ENCODE measurements at places on chromosomes 7 and 10.
A peak's percentile ranks its signal among the peaks of the same experiment; 100 is the strongest.

DNA sequence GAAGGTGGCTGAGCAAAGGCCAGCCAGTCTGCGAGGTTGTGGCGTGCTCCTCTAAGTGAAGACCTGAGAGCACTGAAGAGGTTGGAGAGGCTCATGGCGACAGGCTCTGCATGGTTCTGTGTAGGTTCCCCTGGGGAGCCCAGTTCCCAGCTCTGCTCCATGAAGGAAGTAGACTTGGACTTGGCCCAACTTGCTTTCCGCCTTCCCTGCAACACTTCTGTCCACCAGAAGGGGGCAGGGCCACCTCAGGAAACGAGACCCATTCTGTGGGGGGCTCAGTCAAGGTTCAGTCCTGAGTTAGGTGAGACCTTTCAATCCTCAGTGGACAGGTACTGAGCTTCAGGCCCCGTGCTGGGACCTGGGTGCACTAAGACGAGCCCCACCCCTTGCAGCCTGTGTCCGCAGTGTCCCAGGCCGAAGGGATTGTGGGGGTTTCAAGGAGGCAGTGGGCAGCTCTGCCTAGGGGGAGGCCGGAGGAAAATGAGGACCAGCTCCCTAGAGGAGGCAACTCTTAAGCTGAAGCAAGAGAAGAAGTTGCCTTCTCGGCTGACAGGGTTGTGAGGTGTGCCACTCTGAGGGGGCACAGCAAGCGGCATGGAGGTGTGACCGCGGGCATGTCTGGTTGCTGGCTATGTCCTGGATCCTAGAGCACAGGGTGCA is 15.0 kb upstream of the PCBD1 start:
- peak; percentile 35 for DNase-seq

DNA sequence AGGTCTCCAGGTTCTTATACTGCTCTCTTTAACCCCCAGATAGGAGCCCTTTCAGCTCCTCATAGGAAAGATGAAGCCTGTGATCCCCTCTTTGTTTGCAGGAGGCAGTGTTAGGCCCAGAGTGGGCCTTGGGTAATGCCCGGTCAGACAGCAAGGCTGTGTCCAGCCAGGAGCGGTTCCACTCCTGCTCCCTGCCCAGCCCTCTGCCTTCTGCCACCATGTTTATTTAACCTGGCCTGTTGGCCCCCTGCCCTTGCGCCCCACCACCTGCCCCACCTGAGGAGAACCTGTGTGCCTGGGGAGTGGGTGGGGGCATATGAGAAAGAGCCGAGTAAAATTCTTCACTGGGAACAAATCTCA is 24.3 kb downstream of the CDH23 start:
- no peak for DNase-seq

DNA sequence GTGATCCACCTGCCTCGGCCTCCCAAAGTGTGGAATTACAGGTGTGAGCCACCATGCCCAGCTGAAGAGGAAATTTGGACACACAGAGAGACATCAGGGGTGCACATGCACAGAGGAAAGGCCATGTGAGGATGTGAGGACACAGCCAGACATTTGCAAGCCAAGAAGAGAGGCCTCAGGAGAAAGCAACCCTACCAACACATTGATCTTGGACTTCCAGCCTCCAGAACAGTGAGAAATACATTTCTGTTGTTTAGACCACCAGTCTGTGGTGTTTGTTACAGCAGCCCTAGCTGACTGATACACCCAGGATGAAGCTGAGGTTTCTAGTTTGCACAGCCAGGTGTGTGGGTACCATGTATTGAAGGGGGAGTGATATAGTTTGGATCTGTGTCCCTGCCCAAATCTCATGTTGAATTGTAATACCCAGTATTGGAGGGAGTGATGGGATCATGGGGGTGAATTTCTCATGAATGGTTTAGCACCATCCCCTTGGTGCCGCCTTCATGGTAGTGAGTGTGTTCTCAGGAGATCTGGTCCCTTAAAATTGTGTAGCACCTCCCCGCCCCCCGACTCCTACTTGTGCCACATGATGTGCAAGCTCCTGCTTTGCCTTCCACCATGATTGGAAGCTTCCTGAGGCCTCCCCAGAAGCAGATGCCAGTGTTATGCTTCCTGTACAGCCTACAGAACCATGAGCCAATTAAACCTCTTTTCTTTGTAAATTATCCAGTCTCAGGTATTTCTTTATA is 64.7 kb upstream of the DUSP5 start:
- DNase-seq: no peak

GRCh38 chr10:121409466-121410104 is 188.7 kb downstream of the FGFR2 start:
- no peak for DNase-seq

- no peak for DNase-seq
These were observed 138.9 kb downstream of the WDR11 start for GRCh38 chr10:120989996-120990598.

- DNase-seq: no peak
These were observed 254.9 kb downstream of the SKAP2 start for GRCh38 chr7:26609532-26609931.

DNA sequence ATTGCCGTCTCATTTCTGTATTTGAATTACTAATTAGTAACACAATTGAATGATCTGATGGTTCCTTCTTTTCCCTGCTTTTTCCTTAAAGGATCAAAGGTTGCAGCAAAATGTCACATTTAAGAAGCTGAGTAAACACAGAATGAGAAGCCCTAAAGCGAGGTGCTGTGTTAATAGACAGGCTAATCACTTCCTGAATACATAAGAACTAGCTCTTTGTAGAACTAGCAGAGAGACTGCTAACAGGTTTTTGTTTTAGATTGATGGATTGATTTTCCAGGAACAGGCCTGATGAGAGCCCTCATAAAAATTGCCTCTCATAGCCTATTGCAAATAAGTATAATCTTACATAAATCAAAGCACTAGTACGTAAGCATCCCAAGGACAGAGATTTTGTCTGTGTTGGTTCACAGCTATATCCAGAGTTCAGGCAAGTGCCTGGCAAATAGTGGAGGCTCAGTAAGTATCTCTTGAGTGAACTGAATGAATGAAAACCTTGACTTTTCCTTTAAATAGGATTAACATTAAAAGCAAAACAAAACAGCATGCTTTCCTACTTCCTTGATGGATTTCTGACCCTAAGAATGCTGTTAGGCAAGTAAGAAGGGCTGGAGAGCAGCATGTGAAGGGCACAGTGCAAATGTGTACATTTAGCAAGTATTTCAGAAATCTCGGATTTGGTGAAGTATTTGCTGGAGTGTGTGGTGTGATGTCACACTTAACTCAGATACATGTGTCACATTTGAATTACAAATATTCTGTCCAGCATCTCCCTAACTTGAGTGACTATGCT is 3.3 kb downstream of the TMEM229A start:
- DNase-seq: no peak

DNA sequence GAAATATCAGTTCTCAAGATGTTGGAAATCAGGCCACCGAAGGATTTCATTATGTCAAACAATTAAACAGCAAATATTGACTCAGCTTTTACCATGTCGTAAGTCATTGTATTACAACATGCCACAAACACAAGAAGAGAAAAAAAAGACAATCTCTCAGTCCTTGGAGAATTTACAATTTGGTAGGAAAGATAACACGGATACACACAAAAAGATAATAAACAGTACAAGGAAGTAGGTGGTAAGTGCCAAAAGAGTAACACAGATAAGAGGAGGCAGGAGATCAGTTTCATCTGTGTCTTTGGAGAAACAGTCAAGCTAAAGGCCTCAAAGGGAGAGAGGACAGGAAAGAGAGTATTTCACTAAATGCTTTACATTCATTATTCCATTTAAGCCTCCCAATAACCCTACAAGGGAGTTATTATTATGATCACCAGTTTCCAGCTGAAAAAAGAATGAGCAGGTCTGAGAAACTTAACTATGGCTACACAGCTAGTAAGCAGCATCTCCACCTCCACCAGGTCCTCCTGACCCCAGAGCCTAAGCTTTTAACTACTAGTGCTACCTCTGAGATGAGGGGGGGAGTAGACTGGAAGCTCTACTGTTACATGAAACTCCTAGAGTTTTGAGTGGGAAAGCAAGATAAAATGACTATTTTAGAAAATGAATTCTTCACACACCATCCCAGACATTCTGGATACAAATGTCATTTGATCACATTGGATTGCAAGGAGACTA is 13.9 kb upstream of the DNAJC1 start:
- DNase-seq: no peak

- DNase-seq: no peak
These were observed 126.5 kb upstream of the IGFBP3 start for GRCh38 chr7:46047581-46047980.

- DNase-seq: no peak
These were observed 80.8 kb upstream of the UNC5B start for GRCh38 chr10:71131508-71132088.

GRCh38 chr10:82192665-82193064 is 317.7 kb downstream of the NRG3 start:
- no peak for DNase-seq

DNA sequence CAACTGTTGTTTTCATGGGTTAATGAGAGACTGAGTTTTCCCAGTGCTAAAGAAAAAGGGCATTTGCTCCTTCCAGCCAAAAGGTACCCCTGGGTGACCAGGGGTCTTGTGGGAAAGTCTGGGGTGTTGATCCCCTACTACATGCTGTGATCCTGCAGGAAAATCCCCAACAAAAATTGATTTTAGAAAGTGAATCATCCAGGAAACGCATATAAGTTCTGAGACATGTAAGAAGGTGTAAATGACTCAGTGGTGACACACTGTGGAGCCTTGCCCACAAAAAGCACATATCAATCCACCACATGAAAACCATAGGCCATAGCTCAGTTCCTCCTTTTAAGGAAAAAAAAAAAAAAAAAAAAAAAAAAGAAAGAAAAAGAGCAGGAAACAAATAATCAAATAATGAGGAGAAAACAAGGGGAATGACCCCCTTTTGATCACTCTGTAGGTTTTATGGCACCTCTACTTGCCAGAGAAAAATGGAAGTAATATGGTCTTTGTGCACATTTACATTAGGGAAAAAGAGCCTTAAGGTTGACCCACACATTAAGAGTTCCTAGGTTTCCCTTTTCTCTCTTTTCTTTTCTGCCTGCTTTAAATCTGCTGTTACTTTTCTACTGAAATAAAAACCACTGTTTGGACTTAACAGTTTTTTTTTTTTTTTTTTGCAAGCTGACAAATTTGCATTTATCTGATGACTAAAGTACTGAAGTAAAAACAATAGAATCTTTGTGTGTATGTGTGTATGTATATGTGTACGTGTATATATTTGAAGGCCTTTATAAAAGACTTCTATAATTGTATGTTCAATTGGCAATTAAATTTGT is 386.0 kb downstream of the KIF20B start:
- DNase-seq: no peak

DNA sequence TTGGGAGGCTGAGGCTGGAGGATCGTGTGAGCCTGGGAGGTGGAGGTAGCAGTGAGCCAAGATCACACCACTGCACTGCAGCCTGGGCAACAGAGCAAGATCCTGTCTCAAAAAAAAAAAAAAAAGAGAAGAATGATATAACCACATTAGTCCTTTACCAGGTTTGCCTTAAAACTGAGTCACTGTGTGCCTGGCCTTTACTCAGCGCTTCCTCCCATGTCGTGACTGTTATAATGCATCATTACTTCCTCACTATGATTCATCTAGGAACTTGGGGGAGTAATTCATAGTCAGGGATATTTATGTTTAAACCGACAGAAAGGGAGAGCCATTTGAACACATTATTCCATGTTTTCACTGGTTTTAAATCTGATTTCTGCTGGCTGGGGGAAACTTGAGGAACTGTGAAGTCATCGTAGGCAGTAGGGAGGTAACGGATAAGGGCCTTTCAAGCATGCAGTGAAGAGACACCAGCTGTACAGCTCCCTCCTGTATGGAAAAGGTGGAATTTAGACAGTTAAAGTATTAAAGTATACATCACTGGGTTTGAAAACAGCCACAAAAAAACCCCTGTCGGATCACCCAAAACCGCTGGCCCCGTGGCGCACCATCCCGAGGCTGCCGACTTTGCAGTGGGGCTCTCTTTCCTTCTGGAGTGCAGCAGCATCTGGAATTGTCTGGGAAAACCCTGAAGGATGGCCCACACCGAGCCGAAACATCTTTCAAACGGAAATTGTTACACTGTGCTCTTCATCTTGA is 119.8 kb downstream of the NKX6-2 start:
- DNase-seq: no peak

DNA sequence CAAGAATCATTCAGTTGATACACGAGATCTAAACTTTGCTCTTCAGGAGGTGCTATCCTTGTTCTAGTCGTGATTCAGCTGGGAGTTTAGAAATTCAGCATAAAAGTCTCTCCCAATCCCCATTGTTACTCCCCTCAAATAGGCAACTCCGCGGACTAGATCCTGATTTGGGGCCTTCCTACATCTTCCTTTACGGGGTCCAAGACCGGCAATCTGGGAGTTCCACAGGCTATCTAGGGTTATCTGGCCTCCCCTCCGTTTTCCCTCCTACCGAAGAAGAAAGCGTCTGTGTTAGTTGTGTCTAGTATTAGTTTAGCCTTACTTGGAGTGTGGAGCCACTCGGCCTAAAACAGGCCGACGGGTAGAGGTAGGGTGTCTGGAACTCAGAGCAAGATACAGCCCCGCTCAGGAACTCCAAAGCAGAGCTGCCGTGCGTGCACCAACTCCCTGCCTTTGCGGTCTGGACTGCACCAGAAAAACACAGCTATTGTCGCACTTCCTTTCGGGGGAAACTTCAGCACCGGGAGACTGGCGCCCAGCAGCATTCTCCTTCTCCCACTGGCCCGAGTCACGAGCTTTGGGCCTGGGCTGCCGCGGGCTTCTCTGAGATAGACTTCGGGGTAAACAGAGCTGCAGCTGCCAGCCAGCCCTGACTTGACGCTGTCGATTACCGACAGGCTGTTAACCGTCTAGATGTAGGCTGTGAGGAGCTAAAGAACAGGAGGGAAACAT is 1.5 kb upstream of the DLX5 start:
- DNase-seq: no peak

DNA sequence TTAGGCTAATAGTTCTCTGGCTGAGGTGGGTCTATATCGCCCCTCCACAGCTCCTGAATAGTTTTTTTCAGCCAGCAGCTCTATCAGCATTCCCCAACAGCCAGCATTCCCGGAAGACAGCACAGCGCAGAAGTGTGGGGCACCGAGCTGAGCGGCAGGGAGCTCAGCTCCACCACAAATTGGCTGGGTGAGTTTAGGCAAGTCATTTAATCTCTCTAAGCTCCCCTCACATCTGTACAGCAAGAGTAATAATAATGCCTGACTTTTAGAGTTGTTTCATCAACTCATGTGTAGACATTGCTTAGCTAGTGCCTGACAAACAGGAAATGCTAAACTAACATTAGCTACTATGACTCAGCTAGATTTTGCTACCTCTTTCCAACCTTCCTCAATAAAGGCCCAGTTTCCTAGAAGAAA is 247.9 kb upstream of the PTN start:
- DNase-seq: no peak

DNA sequence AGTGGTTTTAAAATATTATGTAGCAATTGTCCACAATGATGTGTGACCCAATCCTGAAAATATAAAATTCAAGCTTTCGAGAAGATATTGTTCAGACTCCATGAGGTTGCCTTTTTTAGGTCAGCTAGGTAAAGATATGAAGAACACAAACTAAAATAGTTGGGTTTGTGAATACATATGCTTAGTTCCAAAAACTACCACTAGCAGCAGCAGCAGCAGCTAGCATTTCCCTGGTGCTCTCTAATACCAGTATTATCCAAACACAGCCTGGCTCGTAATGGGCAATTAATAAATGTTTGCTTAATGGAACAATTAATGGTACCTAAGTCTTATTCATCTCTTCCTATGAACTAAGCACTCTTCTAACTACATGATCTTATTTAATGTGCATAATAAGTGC is 362.5 kb downstream of the MALRD1 start:
- no peak for DNase-seq
